ENCODE measurements at places on chromosomes 3 and 15.

GRCh38 chr15:69725957-69726356, 273.3 kb downstream of the RPLP1 start:
- no peak for DNase-seq
- H3K27me3 ChIP-seq = peaks cover 30% of the 10 kb centered on the region
- H3K4me1 ChIP-seq = peaks cover 24% of the 10 kb centered on the region
- no peak overlapping the region for H3K4me3 ChIP-seq

GRCh38 chr15:36331531-36332275, 247.7 kb upstream of the CDIN1 start:
- no peaks in the 10 kb centered on the region for H3K36me3 ChIP-seq
- no peak overlapping the region for H3K27ac ChIP-seq
- no peak overlapping the region for H3K4me3 ChIP-seq
- no peaks in the 10 kb centered on the region for H3K4me1 ChIP-seq

DNA sequence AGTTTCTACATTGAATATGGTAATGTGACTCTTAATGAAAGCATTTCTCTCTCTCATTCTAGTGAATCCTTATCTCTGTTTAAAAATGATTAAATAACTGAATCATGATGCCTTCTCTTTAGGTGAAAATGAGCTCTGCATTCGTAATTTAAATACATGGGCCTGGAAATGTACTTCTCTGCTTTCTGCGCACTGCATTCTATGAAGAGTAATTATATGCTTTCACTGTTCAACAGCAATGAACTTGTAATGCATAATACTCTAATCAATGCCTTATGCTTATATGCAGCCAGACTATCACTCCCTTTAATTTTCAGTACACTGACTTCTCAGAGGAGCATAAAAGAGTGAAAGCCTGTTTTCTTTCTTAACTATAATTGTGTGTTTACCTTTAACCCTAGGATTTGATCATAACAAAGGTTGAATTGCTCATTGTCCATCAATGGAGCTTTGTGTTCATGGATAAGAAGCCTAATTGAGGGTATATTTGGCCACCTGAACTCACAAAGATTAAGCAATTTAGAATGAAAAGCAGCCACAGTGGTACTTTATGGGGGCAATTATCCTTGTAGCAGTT, 330.8 kb upstream of the PDZRN3 start:
- no peak overlapping the region for H3K27ac ChIP-seq
- no peaks in the 10 kb centered on the region for H3K36me3 ChIP-seq
- no peak overlapping the region for H3K4me3 ChIP-seq
- DNase-seq = no peak
- no peaks in the 10 kb centered on the region for H3K4me1 ChIP-seq

- peaks cover 9% of the 10 kb centered on the region for H3K36me3 ChIP-seq
- no peak for DNase-seq
- H3K27ac ChIP-seq = peak overlapping the region; percentile 33
- H3K4me3 ChIP-seq = no peak overlapping the region
- H3K27me3 ChIP-seq = no peaks in the 10 kb centered on the region
Measured at GRCh38 chr15:99613887-99614647, 48.3 kb downstream of the MEF2A start.

GRCh38 chr3:197487911-197488391, 67.8 kb downstream of the BDH1 start:
- no peak for DNase-seq
- no peaks in the 10 kb centered on the region for H3K4me1 ChIP-seq
- no peak overlapping the region for H3K27ac ChIP-seq
- peaks cover 15% of the 10 kb centered on the region for H3K27me3 ChIP-seq

DNA sequence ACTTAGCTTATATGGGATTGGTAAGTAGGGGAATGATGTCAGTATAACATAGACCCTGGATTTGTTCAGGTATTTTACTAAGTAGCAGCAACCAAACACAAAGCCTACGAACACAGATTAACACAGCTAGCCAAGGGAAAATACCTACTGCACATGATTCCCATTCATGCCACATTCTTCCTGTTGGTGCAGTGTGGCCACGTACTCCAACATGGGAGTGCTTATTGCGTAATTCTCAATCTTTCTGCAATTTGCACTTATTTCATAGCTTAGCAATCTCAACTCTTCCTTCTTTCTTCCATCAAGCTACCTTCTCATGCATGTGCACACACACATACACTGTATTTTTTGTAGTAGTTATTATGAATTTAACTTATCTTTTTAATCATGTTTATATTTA, 186.8 kb downstream of the IL5RA start:
- H3K4me1 ChIP-seq = peaks cover 2% of the 10 kb centered on the region
- no peak for DNase-seq
- H3K36me3 ChIP-seq = no peaks in the 10 kb centered on the region
- no peak overlapping the region for H3K4me3 ChIP-seq

DNA sequence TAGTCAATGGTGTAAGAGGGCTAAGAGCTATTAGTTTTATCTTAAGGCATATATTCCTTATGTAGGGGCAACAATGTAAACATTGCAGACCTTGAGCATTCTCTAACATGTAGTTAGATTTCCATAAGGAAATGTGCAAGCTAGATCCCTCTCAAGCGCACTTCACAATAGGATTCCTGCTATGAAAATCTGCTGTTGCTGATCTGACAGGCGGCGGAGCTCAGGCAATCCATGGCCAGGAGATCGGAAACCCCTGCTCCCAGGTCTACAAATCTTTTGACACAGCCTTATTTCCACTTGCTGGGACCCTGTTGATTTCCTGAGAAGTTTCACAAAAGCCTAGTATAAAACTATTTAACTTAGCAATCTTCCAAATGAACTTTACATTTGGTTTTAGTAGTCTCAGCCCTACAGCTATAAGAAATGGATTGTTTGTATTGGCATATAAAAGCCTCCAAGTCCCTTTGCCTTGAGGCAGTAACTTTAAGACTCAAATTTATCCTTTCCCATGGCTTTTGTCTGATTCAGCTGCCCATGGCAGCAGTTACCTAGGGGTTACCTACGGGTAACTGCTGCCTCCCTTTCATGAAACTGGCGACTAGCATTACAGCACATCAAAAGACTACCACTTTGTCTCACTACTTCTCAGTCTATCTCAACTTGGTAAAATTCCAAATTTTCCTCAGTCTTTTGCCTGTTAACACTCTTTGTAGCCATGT, 22.7 kb downstream of the TRA2B start:
- H3K27ac ChIP-seq = peak overlapping the region; percentile 44
- H3K36me3 ChIP-seq = peaks cover 19% of the 10 kb centered on the region
- no peak overlapping the region for H3K4me3 ChIP-seq
- DNase-seq = no peak
- no peaks in the 10 kb centered on the region for H3K27me3 ChIP-seq
- no peaks in the 10 kb centered on the region for H3K4me1 ChIP-seq

GRCh38 chr3:39456159-39456558, 11.3 kb upstream of the MOBP start:
- DNase-seq = no peak
- H3K36me3 ChIP-seq = no peaks in the 10 kb centered on the region
- H3K4me1 ChIP-seq = no peaks in the 10 kb centered on the region
- H3K4me3 ChIP-seq = no peak overlapping the region
- H3K27me3 ChIP-seq = peaks cover 30% of the 10 kb centered on the region
- no peak overlapping the region for H3K27ac ChIP-seq

GRCh38 chr3:30843877-30844276, 50.6 kb downstream of the GADL1 start:
- H3K4me3 ChIP-seq = no peak overlapping the region
- H3K4me1 ChIP-seq = no peaks in the 10 kb centered on the region
- no peaks in the 10 kb centered on the region for H3K27me3 ChIP-seq
- H3K36me3 ChIP-seq = no peaks in the 10 kb centered on the region

- no peak overlapping the region for H3K4me3 ChIP-seq
- H3K27me3 ChIP-seq = no peaks in the 10 kb centered on the region
- no peak overlapping the region for H3K27ac ChIP-seq
- peaks cover 2% of the 10 kb centered on the region for H3K36me3 ChIP-seq
- peaks cover 33% of the 10 kb centered on the region for H3K4me1 ChIP-seq
- DNase-seq = no peak
Measured at GRCh38 chr15:64536244-64536836, 76.0 kb downstream of the ZNF609 start.

DNA sequence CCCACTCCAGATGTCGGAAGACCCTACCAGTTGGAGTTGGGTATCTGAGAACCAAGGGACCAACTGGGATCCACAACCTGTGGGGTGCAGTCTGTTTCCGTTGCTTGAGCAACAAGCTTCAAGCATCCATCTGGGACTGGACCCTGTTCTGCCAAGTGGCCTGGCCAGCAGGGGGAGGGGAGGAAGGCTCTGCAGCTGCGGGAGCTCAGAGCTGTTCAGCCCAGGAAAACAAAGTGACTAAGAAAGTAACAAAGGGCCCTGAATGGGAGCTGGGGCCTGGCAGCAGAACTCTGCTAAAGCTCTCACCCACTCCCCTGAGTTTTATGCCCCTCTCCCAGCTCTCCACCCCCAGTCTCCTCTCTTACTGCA, 2.7 kb downstream of the TYRO3 start:
- no peak for DNase-seq
- H3K27me3 ChIP-seq = peaks cover 69% of the 10 kb centered on the region
- no peaks in the 10 kb centered on the region for H3K36me3 ChIP-seq
- H3K27ac ChIP-seq = no peak overlapping the region
- H3K4me1 ChIP-seq = peaks cover 19% of the 10 kb centered on the region

DNA sequence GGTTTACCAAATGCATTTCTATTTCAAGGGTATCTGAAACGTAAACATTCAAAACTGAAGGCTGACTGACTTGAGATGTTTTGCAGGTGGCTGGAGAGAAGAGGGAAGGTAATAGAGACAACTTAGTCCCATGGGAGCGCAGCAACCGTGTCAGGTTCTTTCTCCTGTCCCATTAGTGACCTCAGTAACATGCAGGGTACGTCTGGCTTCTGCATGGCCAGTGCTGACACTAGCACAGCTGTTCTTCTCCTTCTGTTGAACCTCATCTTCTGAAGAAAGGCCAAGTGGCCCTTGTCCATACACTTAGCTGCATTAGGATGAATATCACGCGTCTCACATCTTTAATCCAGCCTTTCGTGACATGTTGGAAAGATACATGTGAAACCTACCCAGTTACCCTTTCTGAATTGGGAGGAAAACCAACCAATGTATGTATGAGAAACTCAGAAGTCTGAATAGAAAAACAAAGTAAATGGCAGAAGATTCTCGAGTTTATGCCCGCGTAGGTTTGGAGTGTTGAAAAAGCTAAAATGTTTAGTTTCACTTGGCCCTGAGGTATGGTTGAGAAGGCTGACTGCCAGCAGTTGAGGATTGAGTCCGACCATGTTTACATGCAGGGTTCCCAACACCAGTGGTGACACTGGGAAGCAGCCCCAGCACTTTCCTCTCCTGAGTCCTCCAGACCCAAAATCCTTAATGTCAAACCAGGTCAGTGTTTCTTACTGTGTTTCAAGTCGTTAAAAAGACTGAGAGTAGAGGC, 10.3 kb downstream of the NCBP2 start:
- peak overlapping the region; percentile 65 for H3K27ac ChIP-seq
- peaks cover 58% of the 10 kb centered on the region for H3K36me3 ChIP-seq
- H3K4me1 ChIP-seq = peaks cover 14% of the 10 kb centered on the region
- DNase-seq = peak; percentile 36
- no peaks in the 10 kb centered on the region for H3K27me3 ChIP-seq

- H3K36me3 ChIP-seq = no peaks in the 10 kb centered on the region
- no peaks in the 10 kb centered on the region for H3K27me3 ChIP-seq
- DNase-seq = no peak
- H3K27ac ChIP-seq = no peak overlapping the region
Measured at GRCh38 chr3:30747771-30748281, 141.4 kb downstream of the TGFBR2 start.

DNA sequence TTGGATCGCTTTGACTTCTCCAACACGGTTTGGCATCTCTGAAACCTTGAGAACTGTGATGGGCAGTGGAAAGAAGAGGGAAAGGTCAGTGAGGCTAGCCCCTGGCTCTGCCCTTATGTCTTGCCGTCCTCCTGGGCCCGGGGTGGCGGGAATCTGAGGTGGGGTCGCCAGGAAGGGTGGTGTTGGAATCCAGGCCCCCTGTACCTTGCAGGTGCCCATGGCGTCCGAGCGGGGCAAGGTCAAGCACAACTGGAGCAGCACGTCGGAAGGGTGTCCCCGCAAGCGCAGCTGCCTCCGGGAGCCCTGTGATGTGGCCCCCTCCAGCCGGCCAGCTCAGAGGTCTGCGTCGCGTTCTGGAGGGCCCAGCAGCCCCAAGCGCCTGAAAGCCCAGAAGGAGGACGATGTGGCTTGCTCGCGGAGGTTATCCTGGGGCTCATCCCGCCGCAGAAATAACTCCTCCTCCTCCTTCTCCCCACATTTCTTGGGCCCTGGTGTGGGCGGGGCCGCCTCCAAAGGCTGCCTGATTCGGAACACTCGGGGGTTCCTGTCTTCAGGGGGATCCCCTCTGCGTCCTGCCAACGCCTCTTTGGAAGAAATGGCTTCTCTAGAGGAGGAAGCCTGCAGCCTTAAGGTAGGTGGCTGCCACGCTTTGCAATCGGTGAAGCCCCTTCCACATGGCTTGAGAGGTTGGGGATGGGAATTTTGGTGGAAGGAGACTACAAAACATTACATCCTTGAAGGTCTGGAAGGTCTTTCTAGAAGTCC, 907 bp downstream of the TATDN2 start:
- H3K4me1 ChIP-seq = peaks cover 53% of the 10 kb centered on the region
- DNase-seq = peak; percentile 31
- H3K36me3 ChIP-seq = peaks cover 49% of the 10 kb centered on the region
- H3K27me3 ChIP-seq = no peaks in the 10 kb centered on the region

- no peak overlapping the region for H3K4me3 ChIP-seq
- DNase-seq = no peak
- no peaks in the 10 kb centered on the region for H3K4me1 ChIP-seq
Measured at GRCh38 chr3:3189102-3189727, 9.7 kb upstream of the CRBN start.

- peak overlapping the region; percentile 90 for H3K4me3 ChIP-seq
- H3K27me3 ChIP-seq = no peaks in the 10 kb centered on the region
- H3K4me1 ChIP-seq = peaks cover 34% of the 10 kb centered on the region
- no peak for DNase-seq
- peak overlapping the region; percentile 98 for H3K27ac ChIP-seq
Measured at GRCh38 chr3:50336452-50337174, 4.0 kb downstream of the RASSF1 start.

DNA sequence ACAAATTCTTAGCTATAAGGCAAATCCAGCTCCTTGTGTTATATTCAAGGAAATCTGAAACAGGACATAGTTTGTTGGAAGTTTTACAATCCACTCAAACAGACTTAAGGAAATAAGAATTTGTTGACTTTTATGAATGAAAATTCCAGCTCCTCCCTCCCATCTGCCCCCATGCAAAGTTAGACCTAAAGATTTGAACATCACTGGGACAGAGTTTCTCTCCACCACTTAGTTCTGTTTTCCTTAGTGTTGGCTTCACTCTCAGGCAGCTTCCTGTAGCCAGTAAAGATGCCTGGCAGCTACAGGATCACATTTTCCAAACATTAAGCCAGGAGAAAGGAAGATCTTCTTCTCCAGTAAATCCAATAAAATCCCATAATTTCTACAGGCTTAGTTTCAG, 265.0 kb downstream of the TAFA4 start:
- no peak overlapping the region for H3K27ac ChIP-seq
- no peaks in the 10 kb centered on the region for H3K4me1 ChIP-seq
- DNase-seq = no peak

GRCh38 chr3:4067893-4068292, 235.3 kb upstream of the SETMAR start:
- H3K36me3 ChIP-seq = peaks cover 9% of the 10 kb centered on the region
- DNase-seq = no peak
- no peak overlapping the region for H3K4me3 ChIP-seq
- no peaks in the 10 kb centered on the region for H3K27me3 ChIP-seq
- H3K27ac ChIP-seq = no peak overlapping the region
- H3K4me1 ChIP-seq = peaks cover 95% of the 10 kb centered on the region

GRCh38 chr3:125116311-125117080, 60.7 kb upstream of the HEG1 start:
- no peak for DNase-seq
- no peak overlapping the region for H3K4me3 ChIP-seq
- H3K4me1 ChIP-seq = peaks cover 58% of the 10 kb centered on the region
- no peaks in the 10 kb centered on the region for H3K36me3 ChIP-seq

GRCh38 chr15:77964193-77964592, 113.3 kb downstream of the TBC1D2B start:
- peaks cover 10% of the 10 kb centered on the region for H3K4me1 ChIP-seq
- no peak overlapping the region for H3K4me3 ChIP-seq
- no peak for DNase-seq
- no peaks in the 10 kb centered on the region for H3K36me3 ChIP-seq
- no peak overlapping the region for H3K27ac ChIP-seq

Measured in stimulated activated naive B cell treated with anti-CD40 and anti-IgM and Interleukin-4, amounts not matched to agents 10 μg/mL and 1 μg/mL and 100 μg/mL, for 72 hours (primary cell).